Chondrocyte (in vitro differentiated cells): ENCODE measurements at places on chromosomes 6 and 20.

- DNase-seq = no peak
Measured at GRCh38 chr20:49285813-49286494, 8.1 kb upstream of the ZNFX1 start.

DNA sequence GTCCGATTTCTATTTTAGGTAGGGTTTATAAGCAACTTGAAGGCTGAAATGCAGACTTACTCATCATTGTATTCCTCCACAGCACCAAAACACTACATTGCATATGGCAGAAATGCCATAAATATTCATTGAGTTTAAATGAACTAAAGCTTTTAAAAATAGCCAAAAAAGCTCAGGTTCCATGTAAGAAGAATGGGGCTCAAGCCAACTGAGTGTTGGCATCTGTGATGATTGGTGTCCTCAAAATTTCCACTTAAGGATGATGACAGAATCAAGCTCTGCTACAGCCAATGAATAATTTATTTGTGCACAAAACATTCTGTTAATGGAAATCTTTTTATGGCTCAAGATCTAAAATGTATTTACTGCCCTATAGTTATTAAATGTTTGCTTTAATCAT is 115.4 kb downstream of the HIVEP2 start:
- no peak for DNase-seq

- DNase-seq = no peak
Measured at GRCh38 chr6:16751251-16751946, 9.9 kb downstream of the ATXN1 start.

DNA sequence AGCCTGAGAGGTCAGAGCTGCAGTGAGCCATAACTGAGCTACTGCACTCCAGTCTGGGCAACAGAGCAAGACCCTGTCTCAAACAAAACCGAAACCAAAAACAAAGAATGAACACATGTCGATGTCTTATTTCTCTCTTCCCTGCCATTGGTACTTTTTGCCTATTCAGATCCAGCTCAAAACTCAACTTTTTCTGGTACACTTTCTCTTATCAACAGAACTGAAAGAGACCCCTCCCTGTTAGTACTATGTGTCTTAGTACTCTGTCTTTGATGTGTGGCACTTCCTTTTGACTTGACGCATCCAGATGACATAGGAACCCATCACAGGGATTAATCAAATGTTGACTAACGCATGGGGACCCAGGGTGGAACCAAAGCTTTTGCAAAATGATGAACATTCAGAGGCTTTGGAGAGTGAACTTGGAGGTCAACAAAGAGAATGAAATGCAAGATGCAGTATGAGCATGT is 44.8 kb downstream of the AKAP12 start:
- no peak for DNase-seq

GRCh38 chr20:3483784-3484183 is 13.0 kb downstream of the ATRN start:
- DNase-seq = no peak

GRCh38 chr20:12598894-12599293 is 409.9 kb upstream of the SPTLC3 start:
- DNase-seq = no peak

DNA sequence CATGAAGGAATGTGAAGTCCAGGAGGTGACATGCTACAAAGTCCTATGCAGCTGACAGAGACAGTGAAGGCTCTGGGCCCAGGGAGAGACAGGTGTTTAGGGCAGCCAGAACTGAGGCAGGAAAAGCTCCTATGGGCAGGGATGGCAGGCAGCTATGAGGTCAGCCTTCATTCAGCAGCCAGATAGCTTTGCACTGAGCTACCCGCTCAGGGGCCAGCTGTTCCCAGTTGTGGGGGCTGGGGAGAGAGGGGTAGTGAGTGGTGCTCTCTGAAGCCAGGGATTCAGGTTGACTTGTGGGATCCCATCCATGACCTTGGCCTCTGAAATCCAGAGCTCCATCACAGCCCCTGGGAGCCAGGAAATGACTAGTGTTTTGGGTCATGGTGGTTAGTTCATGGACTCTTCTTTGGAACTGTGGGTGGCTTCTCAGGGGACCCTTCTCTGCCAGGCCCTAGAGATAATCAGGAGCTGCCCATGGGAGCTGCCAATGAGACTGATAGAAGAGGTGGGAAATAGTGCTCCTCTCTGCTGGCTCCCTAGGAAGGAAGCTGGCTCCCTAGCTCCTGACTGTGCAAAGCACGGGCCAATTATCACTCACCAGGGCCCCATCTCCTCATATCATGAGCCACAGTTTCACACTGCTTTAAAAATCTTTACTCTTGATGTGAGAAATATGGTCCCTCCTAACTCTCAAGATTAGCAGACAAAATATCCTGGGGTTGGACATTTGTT is 127.7 kb downstream of the VEGFA start:
- DNase-seq = no peak

DNA sequence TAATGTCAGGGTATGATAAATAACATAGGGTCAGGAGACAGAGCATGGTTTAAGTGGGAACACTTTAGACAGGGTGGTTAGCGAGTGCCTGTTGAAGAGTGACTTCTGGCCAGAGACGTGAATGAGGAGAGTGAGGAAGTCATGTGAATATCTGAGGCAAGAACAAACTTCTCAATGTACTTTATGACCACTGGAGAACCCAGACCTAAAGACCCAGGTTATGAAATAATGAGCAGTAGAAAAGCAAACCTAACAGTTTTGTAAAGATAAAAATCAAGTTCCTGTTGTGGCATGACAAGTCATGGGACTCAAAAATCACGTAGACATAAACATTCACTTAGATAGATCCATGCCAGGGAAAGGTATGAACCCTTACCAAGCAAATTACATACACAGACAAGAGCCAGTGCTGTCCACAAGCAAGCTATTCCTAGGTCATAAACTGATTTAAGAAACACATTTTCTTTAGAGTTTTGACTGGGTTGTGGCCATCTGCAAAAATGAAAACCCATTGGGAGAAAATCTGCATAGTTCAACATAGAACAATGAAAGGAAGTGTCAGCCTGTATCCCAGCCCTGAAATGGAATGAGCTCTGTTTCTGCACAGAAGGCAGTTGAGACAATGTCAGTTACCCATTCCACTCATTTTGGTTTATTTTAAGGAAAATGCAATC is 2.2 kb upstream of the MYCT1 start:
- DNase-seq = no peak

GRCh38 chr6:80439721-80440470 is 333.4 kb downstream of the BCKDHB start:
- no peak for DNase-seq
